ENCODE measurements at places on chromosomes 2 and 18.

- DNase-seq: no peak
Measured at GRCh38 chr2:236975766-236976165, 109.9 kb upstream of the COPS8 start.

GRCh38 chr2:17298453-17298852 lies 219.8 kb downstream of the RAD51AP2 start:
- DNase-seq: no peak

GRCh38 chr2:1940679-1941078 lies 196.4 kb upstream of the PXDN start:
- no peak for DNase-seq

DNA sequence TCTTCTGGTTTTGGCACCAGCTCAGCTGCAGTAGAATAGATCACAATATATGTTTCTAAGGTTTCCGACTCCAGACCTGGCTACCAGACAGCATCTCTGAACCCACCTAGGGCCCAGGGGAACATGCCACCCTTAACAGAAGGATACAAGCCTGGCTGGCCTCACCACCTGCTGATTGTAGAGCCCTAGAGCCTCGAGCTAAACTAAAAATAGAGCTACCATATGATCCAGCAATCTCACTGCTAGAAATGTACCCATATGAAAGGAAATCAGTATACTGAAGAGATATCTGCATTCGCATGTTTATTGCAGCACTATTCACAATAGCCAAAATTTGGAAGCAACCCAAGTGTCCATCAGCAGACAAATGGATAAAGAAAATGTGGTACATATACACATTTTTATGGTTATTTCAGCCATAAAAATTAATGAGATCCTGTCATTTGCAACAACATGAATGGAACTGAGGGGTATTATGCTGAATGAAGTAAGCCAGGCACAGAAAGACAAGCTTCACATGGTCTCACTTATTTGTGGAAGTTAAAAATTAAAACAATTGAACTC lies 242.4 kb upstream of the SLC39A10 start:
- no peak for DNase-seq

DNA sequence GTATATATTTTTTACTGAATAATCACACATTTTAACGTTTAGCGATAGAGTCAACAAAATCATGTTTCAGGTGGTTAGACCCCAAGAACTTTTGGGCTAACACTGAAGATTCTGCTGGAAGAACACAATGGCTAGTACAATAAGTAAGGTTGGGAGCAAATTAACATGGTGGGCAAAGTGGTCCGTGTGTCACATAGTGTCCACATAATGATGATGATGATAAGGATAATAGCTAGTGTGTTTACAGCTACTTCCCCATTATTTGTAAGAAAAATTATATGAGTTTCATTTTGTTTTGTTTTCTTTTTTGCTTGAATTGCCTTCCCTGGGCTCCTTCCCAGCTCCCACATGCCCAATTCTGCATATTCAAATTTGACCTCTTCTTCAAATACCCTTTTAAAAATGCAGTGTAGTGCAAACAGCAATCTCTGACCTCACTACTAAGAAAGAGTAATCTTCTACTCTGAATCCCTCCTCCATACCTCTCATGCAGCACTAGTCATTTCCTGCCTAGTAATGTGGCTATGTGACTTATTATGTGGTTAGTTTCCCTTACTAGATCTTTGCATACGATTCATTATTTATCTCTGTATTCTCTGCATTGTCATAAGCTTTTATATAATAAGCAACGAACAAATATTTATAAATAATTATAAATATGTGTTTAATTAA lies 16.9 kb upstream of the VPS54 start:
- DNase-seq: peak; percentile 68

DNA sequence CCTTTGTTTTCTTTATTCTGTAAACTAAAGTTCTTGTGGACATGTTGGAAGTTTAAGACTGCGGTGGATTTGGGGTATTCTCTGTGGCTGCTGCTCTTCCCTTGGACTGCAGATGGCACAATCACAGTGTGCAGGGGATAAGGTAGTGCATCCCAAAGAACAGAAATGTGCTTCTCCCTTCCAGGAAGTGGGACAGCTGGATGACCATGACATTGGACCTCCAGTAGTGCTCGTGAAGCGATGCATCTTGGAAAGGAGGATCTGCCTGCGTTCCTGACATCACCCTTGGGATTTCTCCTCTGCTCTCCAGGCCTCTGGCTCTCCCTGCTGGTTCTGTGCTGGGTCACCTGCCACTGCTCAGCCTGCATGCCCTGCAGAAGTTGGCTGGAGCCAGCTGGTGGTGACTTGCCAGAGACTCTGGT lies 109.9 kb downstream of the SLC4A3 start:
- no peak for DNase-seq

DNA sequence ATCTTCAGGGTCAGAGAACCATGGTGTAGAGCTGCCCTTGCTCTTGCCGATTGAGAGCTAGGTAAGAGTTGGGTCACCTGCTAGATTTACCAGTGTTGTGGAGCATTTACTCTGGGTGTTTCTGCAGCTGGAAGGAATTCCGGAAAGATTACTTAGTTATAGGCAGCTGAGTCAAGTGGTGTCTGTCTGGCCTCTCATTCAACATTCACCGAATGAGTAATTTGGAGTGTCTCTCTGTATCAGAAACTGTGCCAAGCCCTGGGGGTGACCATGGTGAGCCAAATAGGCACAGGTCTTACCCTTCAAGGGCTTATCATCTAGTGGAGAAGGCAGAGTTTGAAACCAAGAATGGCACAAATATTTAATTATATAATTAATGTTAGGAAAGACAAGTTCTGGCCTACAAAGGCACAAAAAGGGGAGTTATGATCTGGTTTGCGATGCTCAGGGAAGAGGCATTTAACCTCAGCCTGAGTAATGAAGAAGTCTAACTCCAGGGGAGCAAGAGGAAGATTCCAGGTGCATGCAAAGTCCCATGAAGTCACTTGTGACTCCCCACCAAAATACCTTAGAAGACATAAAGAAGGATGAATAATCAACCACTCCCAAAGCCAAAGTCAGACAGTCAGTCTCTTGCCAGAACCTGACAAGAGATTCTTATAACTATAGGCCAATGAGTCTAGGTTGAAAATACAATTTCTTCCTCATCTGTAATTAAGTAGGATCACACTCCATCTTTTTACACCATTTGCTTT lies 12.5 kb downstream of the SETBP1 start:
- no peak for DNase-seq

DNA sequence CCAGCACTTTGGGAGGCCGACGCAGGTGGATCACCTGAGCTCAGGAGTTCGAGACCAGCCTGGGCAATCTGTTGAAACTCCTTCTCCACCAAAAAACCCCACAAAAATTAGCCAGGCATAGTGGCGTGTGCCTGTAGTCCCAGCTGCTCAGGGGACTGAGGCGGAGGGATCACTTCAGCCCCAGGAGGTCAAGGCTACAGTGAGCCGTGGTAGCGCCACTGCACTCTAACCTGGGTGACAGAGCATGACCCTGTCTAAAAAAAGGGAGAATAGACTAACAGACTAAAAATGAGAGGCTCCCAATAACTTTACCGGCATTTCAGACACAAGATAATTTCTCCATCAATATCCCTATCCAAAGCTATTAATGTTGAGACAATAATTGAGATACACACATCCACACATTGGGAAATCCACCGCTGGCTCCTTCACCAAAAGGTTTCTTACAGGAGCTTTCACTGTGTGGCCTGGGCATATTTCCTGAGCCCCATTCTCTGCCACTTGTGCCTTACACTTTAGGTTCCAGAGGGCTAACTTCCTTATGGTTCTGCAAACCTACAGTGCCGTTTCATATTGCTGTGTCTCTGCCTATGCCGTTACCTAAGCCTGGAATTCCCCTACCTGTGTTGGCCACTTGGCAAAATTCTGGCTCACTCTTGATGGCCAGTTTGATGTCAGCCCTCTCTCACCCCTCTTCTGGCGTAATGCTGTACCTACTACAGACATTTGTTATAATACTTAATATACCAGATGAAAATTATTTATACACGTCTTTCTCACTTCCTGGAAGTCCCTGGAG lies 115.8 kb upstream of the ZFP36L2 start:
- DNase-seq: no peak

GRCh38 chr18:7608174-7608550 lies 41.0 kb downstream of the PTPRM start:
- DNase-seq: no peak

DNA sequence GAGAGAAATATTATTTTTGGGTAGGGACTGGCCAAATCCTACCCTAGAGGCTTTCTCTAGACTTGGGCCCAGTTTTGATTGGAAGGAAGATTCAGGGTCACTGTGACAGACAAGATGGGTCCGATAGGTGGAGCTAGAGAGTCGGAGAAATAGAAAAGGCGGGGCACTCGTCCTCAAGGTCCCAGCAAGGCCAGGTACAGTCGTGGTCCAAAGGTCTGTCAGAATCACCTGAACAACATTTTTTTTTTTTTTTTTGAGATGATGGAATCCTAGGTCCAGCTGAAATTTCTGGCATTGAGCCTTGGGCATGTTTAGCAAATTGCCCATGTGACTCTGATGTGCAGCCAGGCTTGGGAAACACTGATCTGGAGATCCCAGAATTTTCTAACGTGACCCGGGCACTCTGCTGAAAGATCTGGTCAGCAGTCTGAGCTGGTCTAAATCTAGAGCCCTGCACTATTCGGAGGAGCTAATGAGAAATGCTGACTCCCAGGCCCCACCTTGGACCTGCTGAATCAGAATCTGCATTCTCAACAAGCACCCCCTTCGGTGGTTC lies 23.0 kb upstream of the NTSR2 start:
- DNase-seq: peak; percentile 59

GRCh38 chr2:149827585-149828126 lies 240.1 kb upstream of the MMADHC start:
- no peak for DNase-seq

- DNase-seq: no peak
Measured at GRCh38 chr2:12663306-12664037, 53.3 kb upstream of the TRIB2 start.

DNA sequence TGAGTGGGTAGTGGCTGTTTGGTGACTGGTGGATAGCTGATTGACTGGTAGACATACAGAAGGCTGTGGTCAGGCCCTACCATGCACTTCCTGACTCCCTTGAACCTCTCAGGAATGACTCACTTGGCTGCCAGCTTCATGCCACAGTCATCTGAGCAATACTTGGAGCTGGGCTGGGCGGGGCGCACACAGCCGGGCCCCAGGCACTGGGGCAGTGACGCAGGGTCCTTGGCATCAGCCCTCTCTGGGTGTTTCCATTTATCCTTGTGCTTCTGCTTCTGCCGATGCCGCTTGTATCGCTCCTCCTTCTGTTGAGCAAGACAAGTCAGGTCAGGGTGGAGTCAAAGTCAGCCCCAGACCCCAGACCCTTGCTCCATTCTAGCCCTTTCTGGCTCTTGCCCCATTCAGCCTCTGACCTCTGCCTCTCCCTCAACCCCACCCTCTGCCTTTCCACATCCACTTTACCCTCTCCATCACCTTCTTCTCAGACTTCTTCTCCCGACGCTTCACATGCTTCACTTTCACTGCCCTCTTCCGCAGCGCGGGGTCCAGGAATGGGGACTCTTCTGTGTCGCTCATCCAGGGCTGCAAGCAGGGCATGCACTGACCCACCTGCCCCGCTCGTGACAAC lies 3.0 kb upstream of the MBD1 start:
- DNase-seq: no peak

DNA sequence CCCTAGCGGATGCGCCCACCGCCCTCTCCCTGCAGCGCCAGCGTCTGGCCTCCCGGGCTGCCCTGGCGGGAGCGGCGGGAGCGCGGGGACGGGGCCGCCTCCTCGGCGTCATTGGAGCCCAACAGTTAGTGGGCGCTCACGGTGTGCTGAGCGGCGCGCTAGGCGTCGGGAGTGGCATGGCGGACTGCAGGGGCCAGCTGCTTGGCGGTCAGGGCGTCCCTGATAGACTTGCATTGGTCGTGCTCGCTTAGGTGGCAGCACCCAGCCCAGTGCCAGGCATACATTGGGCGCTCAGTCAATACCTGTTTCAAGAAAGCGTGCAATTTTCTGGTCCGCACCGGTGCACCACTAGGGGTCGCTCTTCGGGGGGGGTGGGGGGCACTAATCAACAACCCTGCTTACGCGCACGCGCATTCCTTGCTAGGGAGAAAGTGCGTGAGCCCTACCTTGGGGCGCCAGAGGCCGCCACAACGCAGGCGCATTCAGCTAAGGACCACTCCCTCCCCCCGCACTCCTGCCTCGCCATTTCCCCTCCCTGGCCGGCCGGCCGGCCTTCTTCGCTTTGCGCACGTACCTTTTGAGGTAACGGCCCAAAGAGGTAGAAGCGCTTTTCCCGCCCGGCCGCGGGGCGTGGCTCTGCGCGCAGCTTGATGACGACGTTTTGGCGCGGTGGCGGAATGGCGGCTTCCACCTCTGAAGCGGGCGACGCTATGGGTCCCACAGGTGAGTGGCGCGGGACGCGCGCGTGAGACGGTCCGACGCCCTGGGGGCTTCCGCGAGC lies 411 bp upstream of the MZT2A start:
- peak; percentile 74 for DNase-seq

GRCh38 chr2:174682007-174682577 lies 82.2 kb downstream of the CHRNA1 start:
- DNase-seq: no peak

DNA sequence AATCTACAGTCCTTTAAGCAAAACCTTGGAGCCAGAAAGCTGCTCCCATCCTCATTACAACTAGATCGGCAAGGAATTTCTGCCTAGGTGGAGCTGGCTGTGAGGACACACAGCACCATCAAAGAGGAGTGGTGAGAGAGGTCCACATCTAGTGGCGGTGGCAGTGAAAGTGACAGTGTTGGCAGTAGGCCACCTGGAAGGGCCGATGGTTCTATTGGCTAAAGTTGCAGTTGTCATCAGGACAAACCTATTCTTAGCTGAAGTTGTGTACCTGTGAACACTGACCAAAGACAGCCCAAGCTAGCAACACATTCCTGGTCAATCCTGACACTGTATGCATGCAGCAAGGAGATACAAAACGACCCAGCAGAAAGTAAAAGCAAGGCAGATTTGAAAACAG lies 218.1 kb upstream of the CHAC2 start:
- DNase-seq: no peak

GRCh38 chr2:113282747-113283533 lies 4.2 kb upstream of the PAX8 start:
- peak; percentile 61 for DNase-seq

GRCh38 chr2:30897539-30897938 lies 90.3 kb upstream of the CAPN13 start:
- no peak for DNase-seq

GRCh38 chr2:160209516-160209856 lies 9.4 kb upstream of the ITGB6 start:
- DNase-seq: no peak

- no peak for DNase-seq
Measured at GRCh38 chr2:78928502-78928901, 97.0 kb upstream of the REG3G start.

DNA sequence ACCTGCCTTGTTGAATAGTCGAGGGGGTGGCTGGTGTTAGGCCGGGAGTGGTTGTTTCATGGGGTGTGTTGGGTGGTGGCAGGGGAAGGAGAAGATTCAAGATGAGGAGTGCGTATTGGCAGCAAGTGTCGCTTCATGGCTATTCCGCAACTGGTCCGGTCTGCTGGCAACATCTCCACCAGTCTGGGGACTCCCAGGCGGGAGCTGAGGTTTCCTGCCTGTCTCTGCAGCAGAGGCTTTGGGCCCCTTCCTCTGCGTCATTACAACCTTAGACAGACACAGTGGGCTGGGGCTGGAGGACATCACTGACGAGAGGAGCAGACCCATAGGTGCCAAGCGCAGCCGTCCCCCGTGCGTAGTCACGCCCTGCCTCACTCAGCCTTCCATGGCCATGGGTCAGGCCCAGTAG lies 64.0 kb upstream of the MCFD2 start:
- DNase-seq: no peak

GRCh38 chr2:217162533-217162932 lies 302.7 kb upstream of the TNP1 start:
- DNase-seq: no peak

- no peak for DNase-seq
Measured at GRCh38 chr2:18049325-18049724, 170.9 kb downstream of the KCNS3 start.

- no peak for DNase-seq
Measured at GRCh38 chr2:152646775-152647174, 70.5 kb downstream of the PRPF40A start.

All from AML-193 (cell line).